ENCODE measurements at places on chromosomes 12 and 14. TPM values are rescaled to one million over a fixed set of nuclear protein-coding genes. Genes with fewer than 3 reads are reported as not detected.

GRCh38 chr14:91108941-91109611 is 4.8 kb upstream of the DGLUCY start:
- DNase-seq: peak; percentile 64

GRCh38 chr12:78331181-78331580 is 500.5 kb downstream of the NAV3 start:
- DNase-seq: no peak

DNA sequence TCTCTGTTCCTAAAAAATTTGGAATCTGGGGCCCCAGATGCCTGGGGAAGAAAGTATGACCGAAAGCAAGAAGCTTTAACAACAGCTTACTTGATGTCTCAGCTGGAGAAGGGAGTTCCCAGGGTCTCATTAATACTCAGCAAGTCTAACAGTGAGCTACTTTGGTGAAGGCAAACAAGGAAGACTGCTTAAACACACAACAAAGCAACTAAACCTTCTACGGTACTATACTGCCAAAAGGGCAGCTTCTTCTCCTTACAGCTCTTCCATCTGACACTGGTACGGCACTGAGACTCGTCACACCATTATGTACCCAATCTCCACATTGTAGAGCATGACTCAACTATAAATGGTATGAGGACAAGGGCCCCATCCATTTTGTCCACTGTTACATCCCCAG is 213.0 kb downstream of the MED13L start:
- no peak for DNase-seq

DNA sequence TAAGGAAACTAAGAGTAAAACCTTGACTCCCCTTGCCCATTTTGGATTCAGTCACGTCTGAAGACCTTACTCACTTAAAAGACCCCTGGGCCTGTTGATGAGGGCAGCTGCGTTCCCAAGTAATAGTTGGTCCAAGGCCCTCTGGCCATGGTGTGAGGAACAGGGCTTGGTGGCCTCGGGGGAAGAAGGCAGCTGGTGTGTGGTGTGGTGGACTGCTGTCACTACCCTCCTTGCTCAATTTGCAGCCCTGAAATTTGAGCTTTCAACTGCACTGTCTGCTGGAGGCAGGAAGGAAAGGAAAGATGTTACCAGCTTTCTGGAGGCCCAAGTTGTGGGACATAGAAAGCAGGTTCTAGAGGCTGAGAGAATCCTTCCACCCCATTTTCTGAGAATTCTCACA is 128.2 kb downstream of the SLC38A6 start:
- DNase-seq: no peak

Gene DTX3
- total RNA-seq: 18.3 TPM
